SJSA1 (cell line): ENCODE measurements at places on chromosomes 16 and 17. TPM values are rescaled to one million over a fixed set of nuclear protein-coding genes. Genes with fewer than 3 reads are reported as not detected.

ADAD2 gene
- total RNA-seq, result not detected in 2 replicates

GRCh38 chr17:45341533-45342158, 24.8 kb upstream of the MAP3K14 start:
- DNase-seq, result peak; percentile 65
- no peak overlapping the region for H3K27ac ChIP-seq
- H3K4me3 ChIP-seq, result no peak overlapping the region
- no peaks in the 10 kb centered on the region for H3K36me3 ChIP-seq
- no peaks in the 10 kb centered on the region for H3K27me3 ChIP-seq

TBC1D28 gene
- total RNA-seq, result not detected in 2 replicates

GRCh38 chr17:691423-691822, 23.2 kb downstream of the VPS53 start:
- H3K4me1 ChIP-seq, result peaks cover 55% of the 10 kb centered on the region
- peak overlapping the region; percentile 99 for H3K27ac ChIP-seq
- peaks cover 51% of the 10 kb centered on the region for H3K36me3 ChIP-seq
- no peaks in the 10 kb centered on the region for H3K27me3 ChIP-seq
- DNase-seq, result no peak

NPIPA2 gene
- total RNA-seq, result 0.13 TPM in 1 of 2 replicates, not detected in the other

CA5A gene
- total RNA-seq, result not detected in 2 replicates
